ENCODE measurements at places on chromosomes 7 and 10. TPM values are rescaled to one million over a fixed set of nuclear protein-coding genes. Genes with fewer than 3 reads are reported as not detected.

Gene NRBF2
- 42.8 TPM for total RNA-seq

Gene SPDYE8
- not detected for total RNA-seq

Gene CADPS2
- 29.1 TPM for total RNA-seq

Gene VGF
- total RNA-seq, result 0.87 TPM

Gene LIPM
- not detected for total RNA-seq

Gene HTR7
- 0.83 TPM for total RNA-seq

Gene PRSS2
- total RNA-seq, result not detected

Gene FAM131B
- total RNA-seq, result 3.9 TPM

Gene CDK13
- 65.9 TPM for total RNA-seq

Gene BLVRA
- total RNA-seq, result 67.6 TPM

Gene ABCA13
- total RNA-seq, result 2.5 TPM

Gene RADIL
- 1.3 TPM for total RNA-seq

Gene FGF8
- 0.17 TPM for total RNA-seq

Gene ZNF37A
- total RNA-seq, result 15.5 TPM

All from smooth muscle cell of trachea (primary cell).